ENCODE measurements at places on chromosomes 13 and 19. TPM values are rescaled to one million over a fixed set of nuclear protein-coding genes. Genes with fewer than 3 reads are reported as not detected.

The TPM4 gene
- polyA plus RNA-seq: 171 TPM

GRCh38 chr19:50739132-50739913 is 16.2 kb downstream of the CLEC11A start:
- peak; percentile 66 for DNase-seq

- DNase-seq: no peak
Measured at GRCh38 chr13:36418022-36418805, 14.1 kb upstream of the CCNA1 start.

DNA sequence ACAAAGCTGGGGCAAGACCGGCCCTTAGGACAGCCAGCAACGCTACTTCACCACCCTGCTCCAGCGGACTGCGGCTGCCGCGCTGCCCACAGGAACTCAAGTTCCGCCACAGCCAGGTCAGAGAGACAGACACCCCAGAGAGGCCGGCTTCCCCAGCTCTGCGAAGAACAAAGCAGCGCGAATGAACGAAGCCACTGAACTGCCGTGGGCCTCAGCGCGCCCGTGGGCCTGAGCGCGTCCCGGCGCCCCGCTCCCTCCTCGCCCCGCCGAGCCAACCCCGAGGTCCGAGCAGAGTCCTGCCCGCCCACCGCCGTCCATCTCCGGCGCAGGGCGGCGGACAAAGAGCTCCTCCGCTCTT is 158.4 kb downstream of the RNF17 start:
- no peak for DNase-seq

DNA sequence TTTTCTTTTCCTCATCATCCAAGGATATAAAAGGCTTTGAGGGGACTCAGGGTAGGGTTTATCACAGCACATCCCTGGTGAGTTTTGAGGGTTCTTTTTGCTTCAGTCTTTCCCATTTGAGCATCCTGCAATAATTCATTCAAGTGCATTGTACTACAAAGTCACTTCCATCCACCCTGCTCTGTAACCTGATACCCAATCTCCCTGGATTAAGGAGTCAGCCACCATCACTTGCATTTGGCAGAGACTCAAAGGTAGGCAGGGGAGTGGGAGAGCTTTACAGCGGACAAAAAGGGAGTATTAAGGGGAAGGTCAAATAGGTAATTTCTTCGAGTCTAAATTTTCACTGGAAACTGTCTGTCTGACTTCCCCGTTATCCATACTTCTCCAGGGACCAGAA is 216.1 kb upstream of the TMTC4 start:
- no peak for DNase-seq

- peak; percentile 95 for DNase-seq
Measured at GRCh38 chr19:46426506-46427162, 2.1 kb downstream of the PNMA8C start.

- DNase-seq: no peak
Measured at GRCh38 chr19:28290963-28291657, 921.8 kb downstream of the UQCRFS1 start.

- no peak for DNase-seq
Measured at GRCh38 chr13:21050288-21051197, 10.8 kb downstream of the LATS2 start.

GRCh38 chr19:45876161-45876410 is 9.9 kb downstream of the IRF2BP1 start:
- DNase-seq: no peak

GRCh38 chr19:42378225-42379215 is 11.6 kb downstream of the CNFN start:
- no peak for DNase-seq

GRCh38 chr13:33262997-33263396 is 22.6 kb downstream of the STARD13 start:
- no peak for DNase-seq

The CADM4 gene
- 207 TPM for polyA plus RNA-seq

DNA sequence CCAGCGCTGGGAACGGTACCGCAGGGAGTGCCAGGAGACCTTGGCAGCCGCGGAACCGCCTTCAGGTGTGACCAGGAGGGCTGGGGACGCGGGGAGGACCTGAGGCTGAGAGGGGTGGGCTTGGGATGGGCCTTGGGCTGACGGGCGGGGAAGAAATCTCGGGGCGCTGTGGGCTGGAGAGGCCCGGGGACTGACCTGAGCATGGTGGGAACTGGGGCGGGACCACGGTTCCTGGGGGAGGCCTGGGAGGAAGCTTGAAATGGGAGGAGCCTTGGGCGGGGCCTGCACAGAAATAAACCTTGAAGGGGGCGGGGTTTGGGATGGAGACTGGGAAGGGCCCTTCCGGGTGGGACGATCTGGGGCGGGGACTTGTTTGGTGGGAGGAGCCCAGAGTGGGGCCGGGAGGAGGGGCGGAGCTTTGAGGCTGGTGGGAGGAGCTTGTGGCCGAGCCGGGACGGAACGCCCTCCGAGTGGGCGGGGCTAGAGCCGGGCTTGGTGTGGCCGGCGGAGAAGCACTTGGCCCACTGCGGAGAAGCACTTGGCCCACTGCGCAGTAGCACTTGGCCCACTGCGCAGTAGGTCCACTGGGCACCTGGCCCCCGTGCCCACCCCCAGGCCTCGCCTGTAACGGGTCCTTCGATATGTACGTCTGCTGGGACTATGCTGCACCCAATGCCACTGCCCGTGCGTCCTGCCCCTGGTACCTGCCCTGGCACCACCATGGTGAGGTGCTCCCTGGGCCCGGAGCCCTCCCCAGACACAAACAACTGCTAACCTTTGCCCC is 2.8 kb downstream of the GIPR start:
- DNase-seq: no peak

GRCh38 chr19:531753-532560 is at the start of gene CDC34:
TSS of gene CDC34 (plus strand) at chr19:531760. CDS start at chr19:531932, 172 bp downstream.
- DNase-seq: no peak

The ZNF135 gene
- 8.5 TPM for polyA plus RNA-seq

DNA sequence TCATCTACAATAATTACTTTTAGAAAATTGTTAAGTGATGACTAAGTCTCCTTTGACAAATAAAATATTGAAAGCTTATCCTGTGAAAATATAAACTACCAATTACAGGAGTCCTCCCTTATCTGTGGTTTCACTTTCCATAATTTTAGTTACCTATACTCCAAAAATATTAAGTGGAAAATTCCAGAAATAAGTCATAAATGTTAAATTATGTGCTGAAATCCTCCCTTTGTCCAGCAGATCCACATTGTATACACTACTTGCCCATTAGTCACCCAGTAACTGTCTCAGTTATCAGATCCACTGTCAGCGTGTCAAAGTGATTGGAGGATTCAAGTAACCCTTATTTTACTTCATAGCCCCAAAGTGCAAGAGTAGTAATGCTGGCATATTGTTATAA is 98.1 kb downstream of the SERP2 start:
- DNase-seq: no peak

GRCh38 chr19:12664406-12665280 is 1.9 kb downstream of the MAN2B1 start:
- DNase-seq: no peak

The SKA3 gene
- polyA plus RNA-seq: 6.9 TPM

- DNase-seq: no peak
Measured at GRCh38 chr19:2354670-2355069, 5.4 kb upstream of the TMPRSS9 start.

The MCF2L gene
- 61.7 TPM for polyA plus RNA-seq

The ZNF682 gene
- polyA plus RNA-seq: 3.9 TPM

- no peak for DNase-seq
Measured at GRCh38 chr13:39210961-39211534, 172.8 kb downstream of the NHLRC3 start.

The CALR3 gene
- polyA plus RNA-seq: not detected

DNA sequence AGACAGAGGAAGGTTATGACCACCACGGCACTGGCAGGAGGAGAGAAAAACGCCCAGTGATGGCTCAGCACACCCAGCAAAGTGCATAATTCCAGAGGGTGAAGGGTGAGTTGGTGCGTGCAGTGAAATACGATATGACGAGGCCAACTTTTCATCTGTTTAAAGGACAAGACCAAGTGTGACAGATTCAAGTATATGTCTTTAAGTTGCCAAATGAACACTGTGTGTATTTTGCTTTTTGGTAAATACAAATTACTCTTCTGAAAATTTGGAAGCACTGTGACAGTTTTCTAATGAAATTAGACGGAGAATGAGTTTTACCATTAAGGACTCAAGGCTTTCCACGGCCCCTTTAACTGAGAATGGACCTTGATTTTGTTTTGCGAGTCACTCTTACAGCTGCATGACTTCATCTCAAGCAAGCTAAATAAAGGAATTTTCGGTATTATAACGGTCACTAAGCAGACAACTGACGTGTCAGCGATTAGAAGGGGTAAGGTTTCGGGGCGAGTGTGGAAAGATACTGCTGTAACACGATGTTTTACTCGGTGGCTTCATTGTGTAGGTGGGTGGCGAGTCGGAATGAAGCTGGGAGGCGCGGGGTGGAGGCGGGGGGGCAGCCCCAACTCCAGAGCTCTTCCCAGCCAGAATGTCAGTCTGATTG is 22.8 kb downstream of the COL4A2 start:
- DNase-seq: no peak

GRCh38 chr19:17104679-17105078 is 29.1 kb downstream of the MYO9B start:
- no peak for DNase-seq

DNA sequence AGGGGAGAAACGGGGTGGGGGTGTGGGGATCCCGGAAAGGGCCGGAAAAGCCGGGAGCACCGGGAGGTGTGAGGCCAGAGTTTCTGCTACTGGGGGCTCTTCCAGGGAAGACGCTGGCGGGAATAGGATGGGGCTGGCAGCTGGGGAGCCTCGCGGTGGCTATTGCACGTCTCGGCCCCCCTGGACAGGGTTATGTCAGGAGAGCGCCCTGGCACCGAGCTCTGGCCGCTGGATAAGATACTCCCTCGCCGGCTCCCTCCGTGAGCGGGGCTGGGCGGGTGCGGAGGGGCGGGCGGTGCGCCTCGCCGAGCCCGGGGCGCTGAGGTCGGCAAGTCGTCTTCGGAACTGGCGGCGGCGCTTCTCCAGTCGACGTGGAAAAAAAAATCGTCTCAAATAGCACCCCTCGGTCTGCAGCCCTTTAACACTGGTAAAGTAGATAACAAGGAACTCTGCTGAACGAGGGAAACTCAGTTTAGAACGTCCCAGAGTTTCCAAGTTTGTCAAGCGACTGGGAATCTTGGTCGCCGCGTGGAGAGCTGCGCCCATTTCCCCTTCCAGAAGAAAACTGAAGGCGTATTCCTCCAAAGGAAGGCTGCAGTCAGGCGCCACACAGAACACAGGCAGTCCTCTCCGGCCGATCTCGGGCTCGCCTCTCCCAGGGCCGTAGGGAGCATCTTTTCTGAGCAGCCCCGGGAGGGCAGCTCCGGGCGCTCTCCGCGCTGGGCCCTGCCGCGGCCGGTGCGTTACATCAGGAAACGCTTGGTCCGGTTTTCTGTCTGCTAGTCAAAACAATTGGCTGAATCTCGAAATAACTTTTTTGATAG is 115.1 kb downstream of the KCNRG start:
- DNase-seq: peak; percentile 35

- DNase-seq: peak; percentile 92
Measured at GRCh38 chr19:1173845-1174809, at the start of gene SBNO2. TSS of gene SBNO2 (minus strand) at chr19:1174268. CDS start at chr19:1154276, 19,992 bp downstream.
